ENCODE measurements at places on chromosomes 6 and 20.

DNA sequence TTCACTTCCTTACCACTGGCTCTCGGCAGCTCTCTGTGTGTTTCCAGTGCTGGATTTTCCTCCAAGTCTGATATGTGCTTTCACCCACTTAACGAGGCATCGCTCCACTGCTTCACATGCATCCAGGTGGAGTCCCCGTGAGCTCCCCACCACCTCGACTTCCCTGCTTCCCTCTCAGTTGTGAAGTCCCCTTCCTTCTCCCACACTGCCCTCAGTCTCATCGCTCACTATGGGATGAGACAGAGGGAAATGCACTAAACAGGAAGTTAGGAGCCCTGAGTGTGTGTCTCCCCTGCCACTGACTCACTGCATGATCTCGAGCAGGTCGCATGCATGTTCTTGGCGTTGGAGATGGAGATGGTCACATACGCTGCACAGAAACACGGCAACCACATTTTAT, 84.0 kb downstream of the MTHFD1L start:
- DNase-seq, result no peak

- no peak for DNase-seq
Measured at GRCh38 chr20:56516631-56517030, 7.9 kb upstream of the FAM209A start.

GRCh38 chr6:12911427-12911826, 194.9 kb downstream of the PHACTR1 start:
- DNase-seq, result no peak

DNA sequence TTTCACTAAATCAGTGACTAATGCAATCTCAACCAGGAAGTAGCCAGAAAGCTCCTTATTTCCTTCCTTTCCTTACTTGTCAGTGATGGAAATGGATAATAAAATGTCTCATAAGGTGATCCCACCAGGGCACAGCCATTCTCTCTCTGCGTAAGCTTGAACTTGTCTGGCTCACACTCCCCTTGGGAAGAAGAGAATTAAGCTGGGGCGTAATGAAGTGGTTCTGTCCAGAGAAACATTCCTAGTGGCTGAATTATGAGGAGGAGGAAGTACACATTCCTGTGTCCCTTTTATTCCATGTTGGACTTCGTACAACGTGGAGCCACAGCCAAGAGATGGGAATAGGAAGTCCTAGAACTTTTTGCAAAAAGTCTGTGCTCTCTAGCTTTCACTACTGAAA, 93.7 kb downstream of the MTHFD1L start:
- DNase-seq, result no peak

DNA sequence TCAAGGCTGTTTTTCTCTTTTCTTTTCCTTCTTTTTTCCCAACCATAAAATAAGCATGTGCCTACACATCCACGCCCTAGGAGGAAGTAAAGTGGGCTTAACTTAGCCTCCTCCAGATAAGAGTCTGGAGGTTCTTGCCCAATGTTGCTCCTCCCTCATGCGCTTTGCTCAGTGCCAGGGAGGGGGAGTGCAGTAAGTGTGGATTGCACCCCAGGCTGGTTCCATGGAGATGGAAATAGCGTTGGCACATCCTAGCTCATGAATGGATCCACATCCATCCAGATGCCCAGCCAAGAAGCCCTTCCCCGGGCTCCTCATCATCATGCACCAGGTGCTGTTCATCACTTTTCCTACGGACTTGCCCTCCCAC, 58.2 kb downstream of the NEDD9 start:
- DNase-seq, result no peak

DNA sequence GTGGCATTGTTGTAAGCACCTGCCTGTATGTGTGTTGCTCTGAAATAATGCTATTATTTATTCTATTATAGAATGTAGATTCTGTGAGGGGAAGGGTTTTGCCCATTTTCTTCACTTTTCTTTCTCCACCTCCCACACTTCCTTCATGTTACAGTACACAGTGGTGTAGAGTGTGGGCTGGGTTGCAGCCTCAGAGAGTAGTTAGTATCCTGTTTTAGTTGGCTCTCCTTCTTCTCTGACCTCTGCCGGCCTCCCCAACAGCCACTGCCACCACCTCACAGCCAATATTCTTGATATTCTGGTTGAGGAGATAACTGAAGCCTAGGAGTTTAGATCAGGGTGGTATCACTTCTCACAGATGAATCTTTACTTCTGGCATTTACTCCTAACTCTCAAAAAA, 143.4 kb downstream of the BCKDHB start:
- DNase-seq, result no peak

GRCh38 chr6:25105070-25105925, 169.5 kb upstream of the RIPOR2 start:
- no peak for DNase-seq

DNA sequence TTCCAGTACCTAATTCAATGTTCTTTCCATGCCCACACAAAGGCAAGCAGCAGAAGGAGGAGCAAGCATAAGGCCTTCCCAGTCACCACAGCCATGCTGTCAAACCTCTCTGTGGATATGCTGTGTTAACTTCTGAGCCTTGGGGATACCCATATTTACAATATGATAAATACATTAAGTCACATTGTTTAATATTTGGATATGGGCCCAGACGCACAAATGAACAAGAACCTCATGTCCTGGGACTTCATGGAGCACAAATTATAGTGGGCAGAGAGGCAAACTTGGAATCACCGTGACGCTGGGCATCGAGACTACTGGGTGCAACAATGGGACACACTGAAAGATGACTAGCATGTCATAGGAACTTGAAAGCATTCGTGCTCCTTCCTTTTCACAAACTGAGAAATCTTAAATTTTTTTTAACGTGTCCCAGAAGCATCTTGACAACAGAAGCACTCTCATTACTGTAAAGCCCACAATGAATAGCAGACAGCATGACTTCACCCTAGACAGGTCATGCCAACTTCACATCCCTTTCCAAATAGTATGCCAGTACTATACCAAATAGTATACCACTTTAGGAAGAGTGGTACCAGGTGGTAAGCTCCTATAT, 16.0 kb downstream of the SOD2 start:
- no peak for DNase-seq

DNA sequence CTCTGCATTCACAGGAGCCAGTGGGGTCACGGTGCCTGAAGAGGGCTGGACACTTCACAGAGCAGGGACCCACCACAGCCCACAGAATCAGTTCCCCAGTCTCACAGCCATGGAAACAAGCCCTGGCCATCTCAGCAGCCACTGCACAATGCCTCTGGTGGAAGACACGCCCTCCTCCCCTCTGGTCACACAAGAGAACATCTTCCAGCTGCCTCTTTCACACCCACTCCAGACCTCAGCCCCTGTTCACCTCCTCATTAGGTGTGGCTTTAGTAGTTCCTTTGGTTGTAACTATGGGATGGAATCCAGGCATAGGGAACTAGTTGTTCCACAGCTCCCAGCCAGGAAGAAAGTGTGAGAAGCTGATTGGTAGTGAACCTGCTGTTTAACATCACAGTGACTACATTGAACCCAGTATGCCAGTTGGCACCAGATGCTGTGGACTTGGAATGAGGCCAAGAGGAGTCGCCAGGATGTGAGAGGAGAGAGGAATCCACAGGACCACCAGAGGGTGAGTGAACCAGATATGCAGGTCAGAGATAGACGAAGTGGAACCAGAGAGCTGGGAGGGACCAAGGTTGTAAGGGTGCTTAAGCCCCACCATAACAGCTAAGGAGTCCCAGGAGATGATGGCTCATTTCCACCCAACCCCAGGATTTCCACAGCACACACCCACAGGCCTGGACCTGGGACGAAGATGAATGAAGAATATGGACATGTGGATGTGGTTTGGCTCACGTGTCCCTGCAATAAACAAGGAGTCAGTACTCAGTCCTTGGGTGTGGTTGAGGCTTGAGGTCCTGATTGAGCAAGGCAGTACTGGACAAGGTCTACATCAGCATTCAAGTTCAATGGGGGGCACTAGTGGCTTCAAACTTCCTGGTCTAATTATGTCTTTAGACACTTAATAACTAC, 8.8 kb upstream of the BTN3A3 start:
- DNase-seq, result no peak

DNA sequence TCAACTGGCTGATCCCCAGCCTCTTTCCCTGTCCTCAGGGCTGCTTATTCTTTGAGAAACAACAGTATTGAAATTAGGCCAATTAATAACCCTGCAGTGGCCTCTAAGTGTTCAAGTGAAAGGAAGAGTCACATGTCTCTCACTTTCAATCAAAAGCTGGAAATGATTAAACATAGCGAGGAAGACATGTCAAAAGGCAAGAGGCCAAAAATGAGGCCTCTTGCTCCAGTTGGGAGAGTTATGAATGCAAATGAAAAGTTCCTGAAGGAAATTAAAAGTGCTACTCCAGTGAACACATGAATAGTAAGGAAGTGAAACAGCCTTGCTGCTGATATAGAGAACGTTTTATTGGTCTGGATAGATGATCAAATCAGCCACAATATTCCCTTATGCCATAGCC, 131.5 kb downstream of the MACROD2 start:
- no peak for DNase-seq

DNA sequence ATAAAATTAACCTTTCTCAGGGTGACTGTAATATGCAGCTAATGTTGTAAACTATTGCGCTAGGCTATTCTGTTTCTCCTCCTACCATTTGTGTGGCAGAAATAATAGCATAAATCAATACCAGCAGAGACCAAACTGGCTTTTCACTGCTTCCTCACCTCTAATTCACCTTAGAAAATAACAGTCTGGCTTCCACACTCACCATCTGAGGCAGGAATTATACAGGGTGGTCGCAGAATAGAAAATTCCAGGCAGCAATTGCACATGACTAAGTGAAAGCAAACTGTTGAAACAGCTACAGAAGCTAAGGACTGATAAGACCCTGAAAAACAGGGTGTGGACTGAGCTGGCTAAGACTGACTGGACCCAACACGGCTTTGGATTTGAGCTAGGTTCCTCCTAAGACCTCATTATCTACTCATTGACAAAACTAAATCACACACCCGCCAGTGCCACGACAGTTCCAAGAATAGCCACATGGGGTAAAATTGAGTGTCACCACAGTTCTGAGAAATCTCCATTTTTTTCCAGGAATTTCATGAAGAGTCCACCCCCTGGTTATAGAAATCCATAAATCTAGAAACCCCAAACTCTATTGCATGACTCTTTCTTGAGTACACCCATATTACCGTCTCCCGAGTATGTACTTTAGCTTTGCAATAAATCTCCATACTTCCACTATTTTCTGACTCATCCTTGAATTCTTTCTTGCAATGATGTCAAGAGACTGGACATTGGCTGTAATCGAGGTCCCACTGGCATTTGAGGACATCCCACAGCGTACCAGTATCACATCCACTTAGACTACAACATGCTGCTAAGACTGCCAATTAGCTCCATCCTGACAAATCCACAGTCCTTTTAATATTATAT, 60.9 kb upstream of the KCNQ5 start:
- no peak for DNase-seq
